ENCODE measurements at places on chromosomes 5 and 9.

- no peak for DNase-seq
These were observed 277.8 kb upstream of the TYRP1 start for GRCh38 chr9:12415361-12415760.

- DNase-seq: no peak
These were observed 347.2 kb upstream of the MEF2C start for GRCh38 chr5:89230178-89230577.

- DNase-seq: no peak
These were observed 718 bp upstream of the DENND4C start for GRCh38 chr9:19229595-19230354.

GRCh38 chr9:120197605-120198004 lies 382.4 kb downstream of the CDK5RAP2 start:
- no peak for DNase-seq

DNA sequence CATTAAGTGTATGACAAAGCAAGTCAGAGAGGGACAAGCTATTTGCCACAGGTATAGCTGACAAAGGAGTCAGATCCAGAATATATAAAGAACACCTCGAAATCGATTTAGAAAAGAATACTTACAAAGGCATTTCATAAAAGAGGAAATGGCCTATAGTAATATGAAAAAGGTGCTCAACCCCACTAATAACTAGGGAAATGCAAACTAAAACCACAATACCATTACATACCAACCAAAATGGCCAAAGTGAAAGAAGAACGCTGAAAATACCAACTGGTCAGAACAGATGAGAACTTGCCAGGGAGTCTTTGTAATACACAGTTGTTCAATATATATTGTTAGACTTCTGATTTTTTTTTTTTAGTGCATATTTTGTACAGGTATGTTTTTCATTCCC lies 152.9 kb downstream of the CDC42SE2 start:
- DNase-seq: no peak

DNA sequence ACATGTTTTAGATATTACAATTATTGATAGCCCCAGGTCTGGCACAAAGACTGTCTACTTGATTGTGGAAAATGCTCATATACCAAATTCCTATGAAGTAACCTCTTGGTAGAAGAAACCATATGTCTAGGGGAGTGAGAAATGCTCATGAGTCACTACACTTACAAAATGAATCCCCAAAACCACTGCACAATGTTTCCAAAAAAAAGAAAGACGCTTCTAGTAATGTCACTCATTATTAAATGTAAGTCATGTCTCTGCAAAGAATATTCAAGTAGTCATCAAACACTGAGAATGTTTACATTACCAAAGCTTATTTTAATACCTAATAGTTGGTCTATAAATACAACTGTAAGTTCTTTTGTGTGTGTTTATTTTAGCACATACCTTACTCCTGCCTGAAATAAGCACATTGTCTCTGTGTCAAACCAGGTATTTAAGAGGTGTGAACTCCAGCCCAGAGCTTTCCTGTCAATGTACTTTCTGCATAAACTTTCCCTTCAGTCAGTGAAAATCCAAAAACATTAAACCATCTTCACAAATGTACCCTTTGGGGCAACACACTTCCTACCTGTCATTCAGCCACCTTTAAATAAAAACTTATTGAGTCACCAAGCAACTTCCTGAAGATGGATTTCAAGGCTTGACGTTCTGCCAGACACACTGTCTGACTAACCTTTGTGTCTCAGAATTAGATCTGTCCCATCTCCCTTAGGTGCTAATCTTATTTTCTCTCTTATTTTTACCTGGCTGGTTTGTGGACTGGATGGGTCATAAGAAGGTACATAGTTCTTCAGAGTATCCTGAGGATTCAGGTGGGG lies 194.0 kb downstream of the NFIB start:
- DNase-seq: no peak

- no peak for DNase-seq
These were observed 44.7 kb upstream of the LCP2 start for GRCh38 chr5:170342153-170342725.

- no peak for DNase-seq
These were observed 277.6 kb downstream of the ATPSCKMT start for GRCh38 chr5:9972059-9972458.

GRCh38 chr9:123835821-123836220 lies 94.1 kb downstream of the DENND1A start:
- DNase-seq: no peak

GRCh38 chr9:126365780-126366179 lies 39.2 kb downstream of the MVB12B start:
- DNase-seq: no peak

DNA sequence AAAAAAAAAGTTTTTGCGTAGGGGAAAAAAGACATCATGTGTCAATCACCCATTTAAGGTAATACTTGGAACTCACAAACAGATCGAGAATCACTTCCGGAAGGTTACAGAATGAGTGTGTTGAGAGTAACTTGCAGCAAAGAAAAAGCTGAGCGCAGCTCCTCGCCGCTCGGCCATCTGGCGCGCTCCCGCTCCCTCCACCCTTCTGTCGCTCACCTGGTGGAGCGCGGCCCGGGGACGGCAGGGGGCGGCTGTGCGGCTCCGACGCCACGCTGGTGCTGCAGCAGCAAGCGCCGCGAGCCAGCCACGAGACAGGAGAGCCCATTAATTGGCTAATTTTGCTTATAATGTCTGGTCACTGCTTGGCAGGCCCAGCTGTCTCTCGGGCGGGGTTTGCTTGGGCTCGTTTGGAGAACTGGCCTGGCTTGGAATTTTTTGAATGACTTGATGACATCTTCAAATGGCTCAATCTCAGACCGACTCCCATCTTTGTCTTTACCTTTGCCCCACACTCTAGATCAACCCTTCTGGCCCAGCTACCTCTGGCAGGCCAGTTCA lies 601.8 kb downstream of the CCDC171 start:
- DNase-seq: no peak

GRCh38 chr5:167414611-167415010 lies 876.8 kb upstream of the WWC1 start:
- no peak for DNase-seq

DNA sequence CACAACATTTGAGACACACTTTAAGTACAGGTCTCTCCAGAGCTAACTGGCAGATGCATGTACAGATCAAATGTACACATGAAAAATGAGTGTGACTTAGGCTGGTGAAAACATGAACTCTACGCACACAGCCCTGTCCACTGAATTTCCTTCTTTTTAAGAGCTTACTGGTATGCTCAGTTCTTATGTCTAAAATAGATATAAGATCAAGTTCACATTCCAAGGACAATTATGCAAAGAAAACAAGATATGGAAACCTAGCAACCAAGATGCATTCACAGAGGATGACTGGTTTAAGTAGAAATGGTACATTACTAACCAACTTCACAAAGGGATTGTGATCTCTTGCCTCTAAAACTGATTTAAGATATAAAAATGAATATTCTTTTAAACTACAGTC lies 56.7 kb downstream of the TLE1 start:
- no peak for DNase-seq

DNA sequence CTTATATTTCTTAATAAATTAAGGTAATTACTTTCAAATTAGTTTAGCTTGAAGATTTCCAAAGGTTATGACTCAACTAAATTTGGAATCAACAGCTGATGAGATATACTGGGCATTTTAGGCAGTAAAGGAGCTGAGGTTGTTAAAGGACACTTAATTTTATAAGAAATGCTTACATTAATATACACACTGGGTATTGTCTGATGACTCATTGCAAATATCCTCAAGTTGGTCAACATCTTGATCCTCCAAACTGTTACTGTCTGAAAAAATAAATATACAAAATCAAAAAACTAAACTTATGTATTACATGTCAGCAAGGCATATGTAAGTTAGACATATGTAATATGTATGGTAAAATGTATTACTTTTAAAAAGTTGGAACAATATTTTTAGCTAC lies 3.4 kb downstream of the GFM2 start:
- no peak for DNase-seq

GRCh38 chr9:97840521-97840920 lies 12.5 kb upstream of the FOXE1 start:
- DNase-seq: no peak

GRCh38 chr9:136713550-136713949 lies 1.2 kb downstream of the DIPK1B start:
- no peak for DNase-seq

Data from cortex of kidney (tissue), 1 donor.